NB4 (cell line): ENCODE measurements at places on chromosomes 4 and X.

GRCh38 chr4:90027565-90027964, 99.6 kb upstream of the CCSER1 start:
- DNase-seq: no peak

GRCh38 chr4:15656038-15656470, 897 bp upstream of the FBXL5 start:
- no peak for DNase-seq

GRCh38 chrX:73076838-73077237, 2.5 kb downstream of the PABPC1L2A start:
- no peak for DNase-seq

- no peak for DNase-seq
Observed at GRCh38 chr4:144267084-144267483, 126.6 kb upstream of the GYPA start.

- DNase-seq: no peak
Observed at GRCh38 chr4:2078584-2078983, 19.5 kb downstream of the NAT8L start.
